ENCODE measurements at places on chromosomes 12 and 14.

DNA sequence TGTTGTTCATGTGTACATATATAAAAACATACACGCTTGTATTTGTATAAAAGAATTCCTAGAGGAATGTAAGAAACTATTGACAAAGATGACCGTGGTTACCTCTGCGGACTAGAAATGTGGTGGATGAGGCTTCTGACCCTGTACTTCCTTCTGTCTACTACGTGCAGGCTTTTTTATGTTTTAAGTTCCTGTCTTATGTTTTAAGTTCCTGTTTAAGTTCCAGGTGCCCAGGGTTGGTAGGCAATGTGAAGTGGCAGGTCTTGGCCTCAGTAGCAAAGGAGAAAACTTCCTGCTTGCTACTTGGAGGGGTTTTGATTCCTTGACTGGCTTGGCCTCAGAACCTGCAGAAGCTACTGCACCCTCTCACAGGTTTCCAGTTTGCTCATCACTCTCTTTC lies 11.6 kb downstream of the POMT2 start:
- no peak for DNase-seq

DNA sequence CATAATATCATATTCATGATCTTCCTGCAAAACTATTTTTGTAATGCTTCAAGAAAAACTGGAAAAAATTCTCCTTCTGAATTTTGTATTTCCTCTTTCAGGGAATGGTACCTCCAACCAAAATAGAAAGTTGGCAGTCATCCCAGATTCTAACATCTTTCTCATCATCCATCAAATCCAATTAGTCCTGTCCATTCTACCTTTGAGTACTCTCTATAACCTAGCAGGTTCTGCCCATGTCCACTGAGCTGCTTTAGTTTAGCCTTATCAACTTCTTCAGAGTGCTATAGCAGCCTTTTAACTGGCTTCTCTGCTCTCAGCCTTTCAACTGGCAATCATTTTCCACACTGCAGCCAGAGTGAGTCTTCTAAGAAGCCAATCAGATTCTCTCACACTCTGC lies 236.2 kb downstream of the AKAP6 start:
- no peak for DNase-seq

DNA sequence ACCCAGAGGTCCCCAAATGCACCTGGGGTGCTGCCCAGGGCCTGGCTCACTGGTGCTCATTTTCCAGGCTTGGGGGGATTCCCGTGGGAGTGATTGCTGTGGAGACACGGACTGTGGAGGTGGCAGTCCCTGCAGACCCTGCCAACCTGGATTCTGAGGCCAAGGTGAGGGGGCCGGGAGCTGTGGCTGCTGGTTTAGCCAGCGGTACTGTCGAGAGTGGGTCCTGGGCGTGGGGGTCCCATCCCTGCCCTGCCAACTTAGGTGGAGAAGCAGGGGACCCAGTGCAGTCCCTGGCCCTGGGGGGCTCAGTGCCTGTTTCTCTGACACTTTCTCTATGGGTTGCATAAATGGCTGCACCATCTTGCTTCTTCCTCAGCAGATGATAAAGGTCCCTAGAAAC lies 50.9 kb downstream of the FOXN4 start:
- DNase-seq = no peak

GRCh38 chr14:83993545-83993944 lies 1536.4 kb upstream of the FLRT2 start:
- DNase-seq = no peak

GRCh38 chr14:55277972-55278740 lies 6.9 kb downstream of the FBXO34 start:
- DNase-seq = no peak

GRCh38 chr12:112304436-112304835 lies 77.8 kb downstream of the HECTD4 start:
- no peak for DNase-seq

- DNase-seq = no peak
Measured at GRCh38 chr14:35222324-35222723, 69.9 kb upstream of the PSMA6 start.

DNA sequence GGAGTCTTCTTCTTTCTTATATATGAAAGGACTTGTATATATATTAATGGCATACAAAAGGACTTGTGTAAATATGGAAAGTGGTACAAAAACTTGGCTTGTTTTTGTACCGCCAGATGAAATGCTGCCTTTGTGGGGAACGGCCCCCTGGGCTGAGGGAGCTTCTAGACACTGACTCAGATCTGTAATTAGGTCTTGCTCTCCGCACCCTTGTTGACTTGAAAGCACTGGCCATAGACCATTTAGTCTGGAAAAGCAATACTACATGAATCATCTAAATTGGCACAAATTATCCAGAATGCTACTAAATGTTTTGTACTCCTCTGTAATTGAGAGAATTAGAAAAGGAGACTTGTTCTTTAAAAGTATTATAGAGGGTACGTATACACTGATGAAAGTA lies 399.9 kb upstream of the RGS6 start:
- DNase-seq = no peak

- DNase-seq = no peak
Measured at GRCh38 chr12:76144245-76144549, 59.7 kb upstream of the NAP1L1 start.

GRCh38 chr12:58316926-58317325 lies 375.6 kb downstream of the ATP23 start:
- DNase-seq = no peak

DNA sequence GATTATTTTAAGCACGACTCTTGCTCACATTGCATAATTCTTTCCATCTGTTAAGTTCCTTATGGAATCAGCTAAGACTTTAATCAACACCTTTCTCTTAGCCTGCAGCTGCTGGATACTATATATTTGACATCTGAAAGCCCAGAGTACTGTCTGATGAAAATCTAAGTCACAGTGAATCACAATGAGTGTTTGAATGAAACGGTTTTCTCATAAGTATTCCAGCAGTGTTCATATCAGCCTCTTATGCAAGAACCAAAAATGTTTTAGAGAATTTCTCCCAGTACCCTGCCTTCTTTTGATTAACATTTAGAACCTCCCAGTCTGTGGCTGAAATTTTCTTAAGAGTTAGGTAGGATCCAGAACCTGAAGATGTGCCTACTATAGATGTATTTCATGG lies 55.6 kb downstream of the FRMD6 start:
- no peak for DNase-seq

DNA sequence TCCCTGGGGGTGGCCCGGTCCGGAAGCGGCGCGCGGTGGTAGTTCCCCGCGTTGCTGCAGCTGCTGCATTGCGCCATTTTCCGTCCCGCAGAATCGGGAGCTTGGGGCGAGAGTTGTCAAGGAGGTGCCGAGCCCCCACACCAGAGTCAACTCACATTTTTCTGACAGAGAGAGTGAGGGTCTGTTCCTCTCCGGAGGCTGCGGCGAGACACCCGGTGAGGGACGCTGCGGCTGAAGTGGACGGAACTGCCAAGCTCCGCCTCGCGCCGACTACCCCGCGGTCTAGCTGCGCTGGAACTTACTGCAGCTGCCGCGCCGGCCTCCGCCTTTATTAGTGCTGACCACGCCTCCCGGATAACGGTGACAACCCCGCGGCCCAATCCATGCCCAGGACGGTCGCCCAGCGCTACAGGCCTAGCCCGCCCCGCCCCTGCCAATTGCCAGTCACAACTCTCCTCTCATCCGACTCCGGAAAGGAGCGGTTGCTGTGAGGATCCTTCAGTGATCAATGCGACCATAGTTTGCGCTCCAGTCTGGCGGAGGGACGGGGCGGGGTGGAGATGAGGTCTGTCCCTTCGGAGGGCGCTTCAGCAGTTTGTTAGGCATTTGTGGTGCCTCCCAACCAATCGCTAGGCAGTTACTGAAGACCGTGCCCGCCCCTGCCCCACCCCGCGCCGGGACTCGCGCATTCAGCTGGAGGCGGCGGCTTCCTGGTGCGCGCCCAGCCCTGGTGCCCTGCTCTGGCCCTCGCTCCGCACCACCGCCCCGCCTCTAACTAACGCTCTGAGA lies at the start of gene VAMP1:
Gene VAMP1 (minus strand): TSS at position 303 of the 789 bp plus-strand sequence. CDS start 146 bp downstream, at position 157.
- DNase-seq = peak; percentile 94

- peak; percentile 77 for DNase-seq
Measured at GRCh38 chr12:52884526-52885293, 20.2 kb downstream of the KRT8 start.

DNA sequence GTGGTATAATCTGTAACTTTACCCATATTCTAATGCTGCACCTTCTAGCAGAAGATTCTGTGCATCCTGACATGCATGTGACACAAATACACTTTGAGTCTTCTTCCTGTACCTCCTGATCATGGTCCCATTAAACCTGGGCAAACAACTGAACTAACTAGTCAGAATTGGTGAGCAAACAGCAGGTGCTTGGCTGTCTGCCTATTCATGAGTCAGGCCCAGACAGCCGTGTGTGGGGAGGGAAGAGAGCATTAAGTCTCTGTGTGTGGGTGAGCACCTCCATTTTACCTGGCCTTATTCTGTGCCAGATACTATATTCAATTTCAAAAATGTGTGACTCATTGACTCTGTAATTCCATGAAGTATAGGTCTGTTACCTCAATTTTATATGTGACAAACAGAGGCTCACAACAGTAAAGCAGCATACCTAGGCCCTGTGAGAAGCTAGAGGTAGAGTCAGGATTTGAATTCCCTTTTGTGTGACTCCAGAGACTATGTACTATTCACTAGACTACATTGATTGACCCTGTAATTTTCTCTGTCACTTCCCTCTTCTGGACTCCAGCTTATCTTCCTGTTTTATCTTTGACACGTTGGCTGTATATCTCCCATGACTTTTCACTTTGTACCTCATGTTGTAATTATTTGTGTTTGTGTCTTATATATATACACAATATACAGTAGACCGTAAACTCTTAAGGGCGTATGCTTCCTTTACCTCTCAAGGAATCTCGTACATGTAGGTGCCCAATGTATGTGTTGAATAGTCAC lies 32.2 kb downstream of the SUSD6 start:
- DNase-seq = peak; percentile 82

- DNase-seq = no peak
Measured at GRCh38 chr12:111405859-111406473, at the start of gene SH2B3. Gene SH2B3 (plus strand): TSS chr12:111405923. CDS start chr12:111418146, 12,223 bp downstream.

DNA sequence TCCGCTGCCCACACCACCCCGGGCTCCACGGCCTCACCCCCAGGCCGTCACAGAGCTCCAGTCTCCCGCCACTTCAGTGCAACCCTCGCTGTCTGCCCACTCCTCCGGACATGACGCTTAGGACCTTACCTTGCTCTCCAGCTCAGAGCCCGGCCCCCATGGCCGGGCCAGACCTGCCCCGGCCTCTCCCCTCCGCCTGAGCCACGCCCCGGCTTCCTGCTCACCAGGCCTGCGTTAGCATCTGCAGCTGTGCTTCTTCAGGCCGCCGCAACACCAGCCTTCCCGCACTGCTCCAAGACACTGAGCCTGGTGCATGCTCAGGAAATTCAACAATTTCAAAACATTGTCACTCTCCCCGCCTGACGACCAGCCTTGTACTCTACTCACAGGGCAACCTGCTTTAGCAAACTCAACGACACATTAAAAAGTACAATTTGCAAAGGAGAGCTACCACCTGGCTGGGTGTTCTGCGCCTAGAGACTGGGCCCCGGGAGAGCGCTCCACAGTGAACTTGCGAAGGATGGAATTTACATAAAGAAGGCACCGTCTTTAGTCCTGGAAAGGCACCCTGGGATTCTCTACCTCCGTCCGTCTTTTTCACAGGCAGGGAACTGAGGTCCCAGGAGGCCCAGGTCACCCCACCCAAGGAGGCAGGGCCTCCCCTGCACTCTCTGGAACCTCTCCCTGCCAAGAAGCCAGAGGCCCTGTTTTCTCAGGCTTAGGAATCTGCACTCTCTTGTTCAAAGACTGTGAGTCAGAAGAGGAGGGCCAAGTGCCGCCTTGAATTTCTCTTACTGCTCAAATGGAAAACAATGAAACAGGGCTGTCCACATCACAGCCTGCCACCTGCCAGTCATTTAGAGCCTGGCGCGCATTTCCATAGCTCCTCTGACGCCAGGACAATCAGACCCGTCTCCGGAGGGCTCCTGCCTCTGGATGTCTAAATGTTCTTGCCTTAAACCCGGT lies 51.3 kb downstream of the STX2 start:
- DNase-seq = no peak

DNA sequence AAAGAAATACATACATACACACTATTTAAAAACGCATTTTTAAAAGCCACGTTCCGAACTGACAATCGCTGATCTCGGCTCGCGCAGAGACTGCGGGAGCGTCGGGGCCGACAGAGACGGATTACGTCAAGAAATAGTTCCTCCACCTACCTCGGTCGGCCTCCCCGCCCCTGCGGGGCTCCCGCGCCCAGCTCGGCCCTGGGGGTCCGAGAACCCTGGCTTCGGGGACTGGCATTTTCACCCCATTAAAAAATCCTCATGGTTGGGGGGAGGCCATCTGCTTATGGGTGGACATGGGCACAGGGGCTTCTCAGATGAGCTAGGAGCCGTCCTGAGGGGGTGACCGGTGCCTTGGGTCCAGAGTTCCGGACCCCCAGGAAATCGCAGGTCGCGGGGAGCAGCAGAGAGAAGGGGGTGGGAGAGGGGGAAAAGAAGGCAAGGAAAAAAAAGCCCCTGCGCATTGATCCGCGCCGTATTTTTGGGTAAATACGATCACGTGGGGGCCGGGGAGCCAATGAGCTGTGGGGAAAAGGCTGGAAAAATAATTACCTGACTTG lies 324 bp upstream of the HOXC9 start:
- no peak for DNase-seq

DNA sequence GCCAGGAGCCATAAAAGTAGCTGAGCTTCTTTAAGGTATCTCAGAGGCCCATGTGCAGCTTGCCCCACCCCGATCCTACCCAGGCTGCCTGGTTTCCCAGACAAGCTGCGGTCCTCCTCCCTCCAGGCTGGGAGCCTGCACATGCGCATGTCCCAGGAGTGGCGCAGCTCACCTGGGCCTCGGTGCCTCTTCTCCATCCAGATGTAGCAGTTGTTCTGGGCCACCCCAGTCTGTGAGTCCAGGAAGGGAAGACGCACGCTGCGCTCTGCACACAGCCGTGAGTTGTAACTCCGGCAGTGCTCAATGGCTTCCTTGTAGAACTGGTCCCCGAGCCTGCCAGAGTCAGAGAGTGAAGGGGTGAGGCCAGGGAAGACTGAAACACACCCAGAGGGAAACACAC lies 122.3 kb downstream of the DPF3 start:
- no peak for DNase-seq

GRCh38 chr12:123971770-123972456 lies 718 bp downstream of the CCDC92 start:
- no peak for DNase-seq

DNA sequence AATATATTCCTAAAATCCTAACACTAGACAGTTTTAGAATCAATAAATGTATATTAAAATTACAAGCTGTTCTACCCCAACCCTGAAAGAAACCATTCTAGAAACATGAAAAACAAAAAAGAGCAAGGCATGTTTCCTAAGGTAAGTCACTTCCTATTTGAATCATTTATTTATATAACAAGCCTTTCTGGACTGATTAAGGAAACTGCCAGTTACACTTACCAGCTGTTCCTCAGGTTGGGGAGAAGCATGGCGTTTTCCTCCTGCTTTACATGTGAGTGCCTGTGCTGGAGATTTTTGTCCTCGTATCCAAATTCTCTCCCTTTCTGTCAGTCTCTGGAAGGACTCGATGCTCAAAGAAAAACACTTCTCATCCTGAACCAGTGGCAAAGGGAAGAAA lies 183.3 kb downstream of the EFCAB11 start:
- no peak for DNase-seq

All from hematopoietic multipotent progenitor cell treated with erythropoietin and hydrocortisone succinate and interleukin-3 and kit ligand, for 17 days (in vitro differentiated cells).